ENCODE measurements at places on chromosomes 2 and 18.

- DNase-seq = no peak
Measured at GRCh38 chr2:160205505-160205904, 5.4 kb upstream of the ITGB6 start.

GRCh38 chr2:127142663-127143630, 36.0 kb upstream of the BIN1 start:
- no peak for DNase-seq

GRCh38 chr2:69581774-69582581, 61.6 kb downstream of the AAK1 start:
- no peak for DNase-seq

DNA sequence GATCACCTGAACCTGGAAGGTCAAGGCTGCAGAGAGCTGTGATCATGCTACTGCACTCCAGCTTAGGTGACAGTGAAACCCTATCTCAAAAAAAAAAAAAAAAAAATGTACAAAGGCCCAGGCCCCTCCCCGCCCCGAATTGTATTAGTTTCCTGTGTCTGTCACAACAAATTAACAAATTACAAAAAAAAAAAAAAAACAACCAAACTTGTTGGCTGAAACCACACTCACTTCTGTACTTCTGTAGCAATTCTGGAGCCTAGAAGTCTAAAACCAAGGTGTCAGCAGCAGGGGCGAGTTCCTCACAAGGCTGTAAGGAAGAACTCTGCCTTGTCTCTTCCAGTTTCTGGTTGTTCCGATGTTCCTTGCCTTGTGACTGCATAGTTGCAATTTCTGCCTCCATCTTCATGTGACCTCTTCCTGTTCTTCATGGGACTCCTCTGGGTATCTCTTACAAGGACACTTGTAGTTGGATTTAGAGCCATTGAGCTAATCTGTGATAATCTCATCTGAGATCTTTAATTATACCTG, 100.8 kb upstream of the ZSWIM2 start:
- no peak for DNase-seq

GRCh38 chr2:62362561-62362960, 143.4 kb downstream of the TMEM17 start:
- no peak for DNase-seq

- DNase-seq = no peak
Measured at GRCh38 chr18:79545736-79546171, 133.8 kb upstream of the CTDP1 start.

Data from stimulated activated CD4-positive, alpha-beta T cell treated with anti-CD3 and anti-CD28 coated beads, Interleukin-4, amount 100 ng/mL, for 24 hours (primary cell).